ENCODE measurements at places on chromosomes 2 and 18. TPM values are rescaled to one million over a fixed set of nuclear protein-coding genes. Genes with fewer than 3 reads are reported as not detected.

GRCh38 chr2:30336978-30337841, 105.9 kb downstream of the LBH start:
- H3K36me3 ChIP-seq, result no peaks in the 10 kb centered on the region
- peaks cover 23% of the 10 kb centered on the region for H3K4me1 ChIP-seq
- no peak for DNase-seq
- H3K4me3 ChIP-seq, result no peak overlapping the region
- no peak overlapping the region for H3K27ac ChIP-seq

The FNDC4 gene
- polyA plus RNA-seq, result 51.2 TPM

GRCh38 chr18:61917818-61918217, 25.0 kb upstream of the RNF152 start:
- no peaks in the 10 kb centered on the region for H3K4me1 ChIP-seq
- no peaks in the 10 kb centered on the region for H3K27me3 ChIP-seq
- H3K27ac ChIP-seq, result no peak overlapping the region
- no peak overlapping the region for H3K4me3 ChIP-seq

GRCh38 chr2:160397530-160397865, 96.1 kb downstream of the RBMS1 start:
- H3K27me3 ChIP-seq, result no peaks in the 10 kb centered on the region
- no peak overlapping the region for H3K4me3 ChIP-seq
- no peak overlapping the region for H3K27ac ChIP-seq
- H3K36me3 ChIP-seq, result no peaks in the 10 kb centered on the region
- no peak for DNase-seq

GRCh38 chr18:59359576-59359952, 499 bp upstream of the LMAN1 start:
- DNase-seq, result no peak
- peaks cover 9% of the 10 kb centered on the region for H3K36me3 ChIP-seq
- H3K27ac ChIP-seq, result no peak overlapping the region
- peaks cover 5% of the 10 kb centered on the region for H3K27me3 ChIP-seq
- H3K4me3 ChIP-seq, result peak overlapping the region; percentile 87
- H3K4me1 ChIP-seq, result peaks cover 13% of the 10 kb centered on the region

DNA sequence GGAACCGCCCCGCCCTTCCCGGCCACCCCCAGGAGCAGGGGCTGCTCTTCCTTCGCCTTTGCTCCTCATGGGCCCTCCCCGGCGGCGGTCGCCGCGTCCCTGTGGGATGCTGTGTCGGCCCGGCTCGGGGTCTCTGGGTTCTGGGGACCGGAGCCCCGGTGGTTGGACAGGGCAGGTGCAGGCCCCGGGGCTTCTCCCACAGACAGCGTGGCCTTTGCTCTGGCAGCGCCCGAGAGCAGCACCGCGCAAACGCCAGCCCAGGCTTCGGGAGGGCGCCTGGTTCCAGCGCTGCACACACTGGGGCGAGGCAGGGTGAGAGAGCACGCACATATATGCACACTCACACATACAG, 9.0 kb upstream of the KCNG2 start:
- peaks cover 96% of the 10 kb centered on the region for H3K27me3 ChIP-seq
- no peaks in the 10 kb centered on the region for H3K4me1 ChIP-seq
- DNase-seq, result no peak
- no peak overlapping the region for H3K27ac ChIP-seq

DNA sequence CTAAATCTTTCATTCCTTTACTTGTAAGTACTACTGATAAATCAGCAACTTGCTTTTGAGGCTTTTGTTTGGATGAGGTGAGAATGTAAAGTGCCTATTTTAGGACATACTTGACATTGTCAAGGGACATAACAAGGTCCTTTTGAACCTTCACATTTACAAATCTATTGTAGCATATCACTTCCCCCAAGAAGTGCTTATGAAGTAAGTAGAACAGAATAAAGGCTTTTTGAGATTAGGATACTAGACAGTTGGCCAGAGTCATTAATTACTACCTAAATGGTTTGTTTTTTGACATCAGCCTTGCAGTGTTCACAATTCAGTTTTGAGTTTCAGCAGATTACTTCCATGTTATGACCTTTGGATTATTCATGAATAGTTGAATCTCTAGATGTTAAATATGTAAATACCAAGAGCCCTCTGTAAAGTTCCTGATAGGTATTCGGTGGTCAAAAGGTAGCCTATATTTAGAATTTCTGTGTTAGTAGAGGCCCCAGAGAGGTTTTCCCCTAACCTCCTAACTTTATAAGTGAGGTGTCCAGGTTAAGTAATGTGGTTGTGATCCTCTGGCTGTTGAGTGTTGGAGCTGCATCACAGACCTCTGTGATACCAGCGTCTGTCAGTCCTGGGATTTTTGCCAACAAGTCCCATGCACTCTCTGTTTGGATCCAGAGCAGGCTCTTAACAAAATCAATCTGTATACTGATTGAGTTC, 67.2 kb downstream of the LCLAT1 start:
- peaks cover 74% of the 10 kb centered on the region for H3K4me1 ChIP-seq
- peak overlapping the region; percentile 86 for H3K27ac ChIP-seq
- H3K4me3 ChIP-seq, result no peak overlapping the region
- peak; percentile 83 for DNase-seq
- no peaks in the 10 kb centered on the region for H3K27me3 ChIP-seq
- H3K36me3 ChIP-seq, result no peaks in the 10 kb centered on the region

- no peak for DNase-seq
- H3K27ac ChIP-seq, result no peak overlapping the region
- no peaks in the 10 kb centered on the region for H3K36me3 ChIP-seq
- H3K4me3 ChIP-seq, result no peak overlapping the region
These were observed 250.8 kb upstream of the ZEB2 start for GRCh38 chr2:144770616-144771230.

GRCh38 chr2:45699032-45699658, 47.7 kb downstream of the PRKCE start:
- H3K4me1 ChIP-seq, result peaks cover 10% of the 10 kb centered on the region
- no peak overlapping the region for H3K4me3 ChIP-seq
- no peak for DNase-seq

DNA sequence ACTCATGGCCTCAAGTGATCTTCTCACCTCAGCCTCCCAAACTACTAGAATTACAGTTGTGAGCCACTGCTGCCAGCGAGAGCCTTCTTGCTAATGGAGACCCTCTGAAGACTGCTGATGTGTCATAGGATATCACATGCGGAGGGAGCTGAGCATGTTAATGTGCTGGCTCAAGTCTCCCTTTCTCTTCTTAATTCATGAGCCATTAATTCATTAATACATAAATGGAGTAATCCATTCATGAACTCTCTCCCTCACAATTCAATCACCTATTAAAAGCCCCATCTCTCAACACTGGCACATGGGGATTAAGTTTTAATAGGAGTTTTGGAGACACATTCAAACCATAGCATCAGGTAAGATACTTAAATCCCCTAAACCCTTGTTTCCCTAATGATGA, 54.8 kb downstream of the SYT4 start:
- no peak overlapping the region for H3K4me3 ChIP-seq
- no peaks in the 10 kb centered on the region for H3K4me1 ChIP-seq
- no peak for DNase-seq
- no peak overlapping the region for H3K27ac ChIP-seq

The FSHR gene
- polyA plus RNA-seq, result 2.2 TPM

- no peak overlapping the region for H3K4me3 ChIP-seq
- no peaks in the 10 kb centered on the region for H3K27me3 ChIP-seq
- H3K4me1 ChIP-seq, result no peaks in the 10 kb centered on the region
- no peak overlapping the region for H3K27ac ChIP-seq
- H3K36me3 ChIP-seq, result no peaks in the 10 kb centered on the region
These were observed 82.6 kb downstream of the POU3F3 start for GRCh38 chr2:104936527-104936926.

GRCh38 chr18:33195795-33196194, 244.7 kb downstream of the CCDC178 start:
- no peak for DNase-seq
- no peak overlapping the region for H3K27ac ChIP-seq
- no peaks in the 10 kb centered on the region for H3K4me1 ChIP-seq
- no peaks in the 10 kb centered on the region for H3K36me3 ChIP-seq
- H3K4me3 ChIP-seq, result no peak overlapping the region

- H3K27me3 ChIP-seq, result no peaks in the 10 kb centered on the region
- H3K4me1 ChIP-seq, result peaks cover 16% of the 10 kb centered on the region
- H3K36me3 ChIP-seq, result no peaks in the 10 kb centered on the region
- no peak overlapping the region for H3K4me3 ChIP-seq
- no peak for DNase-seq
- H3K27ac ChIP-seq, result no peak overlapping the region
These were observed 35.7 kb downstream of the STK39 start for GRCh38 chr2:168211664-168212163.

- DNase-seq, result peak; percentile 77
- H3K27me3 ChIP-seq, result no peaks in the 10 kb centered on the region
- no peaks in the 10 kb centered on the region for H3K4me1 ChIP-seq
- no peak overlapping the region for H3K4me3 ChIP-seq
- no peaks in the 10 kb centered on the region for H3K36me3 ChIP-seq
- no peak overlapping the region for H3K27ac ChIP-seq
These were observed 82.5 kb upstream of the RBMS1 start for GRCh38 chr2:160576054-160576499.

DNA sequence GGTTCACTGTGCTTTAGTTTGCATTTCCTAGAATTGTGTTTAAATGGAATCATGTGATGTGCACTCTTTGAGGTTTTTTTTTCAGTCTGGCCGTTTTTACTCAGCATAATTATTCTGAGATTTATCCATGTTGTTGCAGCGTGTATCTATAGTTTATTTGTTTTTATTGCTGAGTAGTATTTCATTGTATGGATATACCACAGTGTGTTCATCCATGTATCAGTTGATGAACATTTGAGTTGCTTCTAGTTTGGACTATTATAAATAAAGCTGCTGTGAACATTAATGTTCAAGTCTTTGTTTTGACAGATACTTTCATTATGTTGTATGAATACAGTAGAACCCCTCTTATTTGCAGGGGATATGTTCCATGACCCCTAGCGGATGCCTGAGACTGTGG, 39.1 kb downstream of the TRAF3IP1 start:
- no peaks in the 10 kb centered on the region for H3K27me3 ChIP-seq
- peaks cover 5% of the 10 kb centered on the region for H3K36me3 ChIP-seq
- H3K27ac ChIP-seq, result no peak overlapping the region

The FER1L5 gene
- polyA plus RNA-seq, result 2.6 TPM

- H3K4me1 ChIP-seq, result no peaks in the 10 kb centered on the region
- DNase-seq, result no peak
- H3K27me3 ChIP-seq, result no peaks in the 10 kb centered on the region
- H3K36me3 ChIP-seq, result no peaks in the 10 kb centered on the region
- no peak overlapping the region for H3K4me3 ChIP-seq
These were observed 149.4 kb upstream of the DCC start for GRCh38 chr18:52190631-52191030.

GRCh38 chr2:104945866-104946265, 92.0 kb downstream of the POU3F3 start:
- no peaks in the 10 kb centered on the region for H3K36me3 ChIP-seq
- no peak overlapping the region for H3K27ac ChIP-seq
- H3K4me1 ChIP-seq, result no peaks in the 10 kb centered on the region
- H3K4me3 ChIP-seq, result no peak overlapping the region

- no peak for DNase-seq
- H3K4me1 ChIP-seq, result peaks cover 43% of the 10 kb centered on the region
- H3K4me3 ChIP-seq, result no peak overlapping the region
- H3K27ac ChIP-seq, result no peak overlapping the region
- no peaks in the 10 kb centered on the region for H3K27me3 ChIP-seq
These were observed 134.3 kb upstream of the HAAO start for GRCh38 chr2:42926434-42927333.

DNA sequence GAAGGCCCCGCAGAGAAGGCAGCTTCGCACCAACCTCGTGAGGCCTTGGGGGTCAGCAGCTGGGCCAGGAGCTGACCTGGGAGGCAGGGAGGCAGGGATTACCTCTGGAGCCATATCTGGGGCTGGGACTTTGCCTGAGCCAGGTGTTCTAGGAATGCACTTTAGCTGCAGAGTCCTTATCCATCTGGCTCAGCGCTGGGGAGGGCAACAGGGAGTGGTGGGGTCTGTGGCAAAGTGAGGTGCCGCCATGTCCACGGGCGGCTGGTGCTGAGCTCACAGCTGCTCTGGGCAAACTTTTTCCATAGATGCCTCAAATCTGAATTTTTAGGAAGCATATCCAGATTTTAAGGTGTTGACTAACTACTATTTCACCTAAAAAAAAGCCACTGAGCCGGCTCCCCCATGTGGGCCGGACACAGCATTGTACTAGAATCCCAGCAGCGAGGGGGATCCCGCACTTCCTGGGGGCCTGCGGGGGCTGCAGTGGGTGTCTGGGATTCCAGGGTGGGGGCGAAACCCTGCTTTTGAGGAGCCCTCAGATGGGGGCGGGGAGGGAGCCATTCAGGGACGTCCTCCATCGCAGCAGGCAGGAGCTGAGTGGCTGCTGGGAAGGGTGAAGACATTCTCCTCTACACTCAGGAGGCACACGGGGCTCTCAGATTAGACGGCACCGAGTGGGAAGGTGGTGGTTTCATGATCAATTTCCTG, 34.6 kb downstream of the RTP5 start:
- H3K36me3 ChIP-seq, result no peaks in the 10 kb centered on the region
- H3K4me3 ChIP-seq, result no peak overlapping the region
- peaks cover 2% of the 10 kb centered on the region for H3K27me3 ChIP-seq
- peaks cover 7% of the 10 kb centered on the region for H3K4me1 ChIP-seq
- DNase-seq, result no peak

The SOX11 gene
- polyA plus RNA-seq, result 10.6 TPM

- H3K27ac ChIP-seq, result no peak overlapping the region
- H3K4me3 ChIP-seq, result no peak overlapping the region
- no peaks in the 10 kb centered on the region for H3K4me1 ChIP-seq
- H3K36me3 ChIP-seq, result peaks cover 7% of the 10 kb centered on the region
- no peaks in the 10 kb centered on the region for H3K27me3 ChIP-seq
These were observed 164.5 kb downstream of the HAUS1 start for GRCh38 chr18:46268671-46269070.

DNA sequence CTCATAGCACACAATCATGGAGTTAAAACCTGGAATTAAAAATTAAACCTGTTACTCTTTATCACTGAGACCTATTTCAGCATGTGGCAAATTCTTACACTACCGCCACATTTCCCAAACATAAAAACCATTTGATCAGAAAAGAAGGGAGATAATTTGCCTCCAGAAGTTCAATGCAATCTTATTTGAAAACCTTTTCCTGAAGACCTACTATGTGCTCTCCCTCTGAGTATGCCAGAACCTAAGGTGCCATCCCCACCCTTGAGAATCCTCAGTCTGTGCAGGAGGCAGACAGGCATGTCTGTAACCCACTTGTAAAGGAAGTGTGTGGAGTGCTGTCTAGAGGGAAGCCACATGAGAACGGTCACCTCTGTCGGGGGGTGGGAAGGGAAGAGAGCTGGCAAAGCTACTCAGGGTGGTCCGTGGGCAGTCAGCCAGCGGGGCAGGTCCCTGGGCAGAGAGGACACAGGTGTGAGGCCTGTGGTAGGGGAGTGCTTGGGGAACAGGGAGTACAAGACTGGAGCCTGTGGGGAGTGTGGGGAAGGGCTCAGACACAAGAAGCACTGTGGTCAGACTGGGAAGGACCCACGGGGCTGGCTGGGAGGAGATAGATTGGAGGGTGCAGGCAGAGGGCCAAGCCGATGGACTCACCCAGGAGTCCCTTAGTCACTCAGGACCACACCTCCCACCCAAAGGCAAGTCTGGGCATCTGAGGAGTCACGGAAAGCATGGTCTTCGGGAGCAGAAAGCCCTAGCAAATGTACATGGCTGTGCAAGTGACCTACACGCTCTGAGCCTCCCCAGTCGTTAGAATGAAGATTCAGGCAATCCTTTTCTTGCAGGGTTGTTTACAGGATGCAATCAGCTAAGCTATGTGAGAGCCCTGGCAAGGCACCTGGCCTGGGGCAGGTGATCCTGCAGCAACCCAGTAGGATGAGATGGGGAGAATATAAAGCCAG, 22.8 kb downstream of the CRACDL start:
- H3K36me3 ChIP-seq, result no peaks in the 10 kb centered on the region
- peaks cover 15% of the 10 kb centered on the region for H3K4me1 ChIP-seq
- no peaks in the 10 kb centered on the region for H3K27me3 ChIP-seq
- H3K4me3 ChIP-seq, result no peak overlapping the region

All from cardiac muscle cell (in vitro differentiated cells and primary cell).